ENCODE measurements at places on chromosomes 4 and X.

GRCh38 chrX:41604766-41605543, 83.8 kb upstream of the GPR34 start:
- no peak for DNase-seq

DNA sequence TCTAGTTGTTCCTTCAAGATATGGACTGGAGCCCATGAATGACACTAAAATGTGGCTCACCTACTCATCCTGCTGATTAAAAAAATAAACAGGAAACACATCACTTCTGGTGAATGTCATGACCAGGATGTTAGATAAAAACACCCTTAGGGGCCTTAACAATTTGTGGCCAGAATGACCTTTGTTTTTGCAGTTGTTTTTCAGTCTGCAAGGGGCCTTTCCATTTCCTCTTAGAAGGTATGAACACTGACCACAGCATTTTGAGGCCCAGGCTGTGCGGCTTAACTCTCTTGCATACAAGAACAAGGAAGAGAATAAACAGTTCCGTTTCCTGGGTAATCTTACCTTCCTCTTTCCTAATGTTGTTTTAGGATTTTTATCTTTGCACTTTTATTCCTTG, 113.2 kb downstream of the IL1RAPL2 start:
- no peak for DNase-seq

DNA sequence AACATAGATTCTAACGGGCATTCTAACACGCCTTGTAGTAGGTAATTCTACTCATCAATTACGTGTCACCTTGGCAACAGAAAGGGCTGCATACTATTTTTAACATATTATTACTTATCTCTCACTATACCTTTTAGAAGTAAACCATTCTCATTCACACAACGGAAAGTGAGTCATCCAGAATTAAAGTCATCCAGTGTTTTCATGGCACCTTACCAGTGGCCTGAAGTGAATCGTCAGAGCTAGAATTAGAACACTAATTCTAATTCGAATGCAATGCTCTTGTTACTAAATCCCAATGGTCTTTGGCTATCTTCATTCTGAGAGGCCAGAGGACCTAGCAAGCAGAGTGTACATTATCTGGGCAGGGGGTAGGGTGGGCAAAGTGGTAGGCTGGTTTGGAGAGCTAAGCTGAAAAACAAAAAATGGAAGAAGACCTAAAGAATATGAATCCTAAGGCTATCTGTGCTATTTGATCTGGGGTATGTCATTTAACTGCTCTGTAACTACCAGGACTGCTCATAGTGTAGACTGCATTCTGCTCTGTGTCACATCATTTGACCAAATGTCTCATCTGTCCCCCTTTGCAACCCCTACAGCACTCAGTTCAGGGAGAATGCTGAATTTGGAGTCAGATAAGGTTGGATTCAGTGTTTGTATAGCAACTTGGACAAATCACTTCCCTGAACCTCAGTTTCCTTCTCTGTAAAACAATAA, 96.5 kb downstream of the HDAC8 start:
- DNase-seq: no peak

- no peak for DNase-seq
These were observed 41.4 kb upstream of the PHF8 start for GRCh38 chrX:54085666-54086065.

- DNase-seq: no peak
These were observed 2.6 kb upstream of the BEX1 start for GRCh38 chrX:103066606-103067005.

DNA sequence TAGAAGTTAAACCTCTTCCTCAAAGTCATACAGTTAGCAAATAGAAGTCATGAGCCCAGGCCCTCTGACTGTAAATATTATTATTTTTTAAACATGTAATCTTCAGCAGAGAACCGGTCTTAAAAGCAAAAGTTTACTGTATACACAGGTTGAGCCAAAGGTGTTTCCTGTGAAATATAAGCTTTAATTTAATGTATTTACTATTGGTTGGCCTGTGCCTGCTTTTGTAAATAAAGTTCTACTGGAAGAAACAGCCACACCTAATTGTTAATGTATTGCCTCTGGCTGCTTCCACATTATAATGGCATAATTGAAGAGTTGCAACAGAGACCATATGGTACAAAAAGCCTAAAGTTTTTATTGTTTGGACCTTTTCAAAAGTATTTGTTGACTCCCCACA, 61.0 kb upstream of the PRDM8 start:
- no peak for DNase-seq

- no peak for DNase-seq
These were observed 134.5 kb upstream of the TLL1 start for GRCh38 chr4:165738571-165738970.

- DNase-seq: no peak
These were observed 1.7 kb downstream of the MUC7 start for GRCh38 chr4:70473679-70474078.

DNA sequence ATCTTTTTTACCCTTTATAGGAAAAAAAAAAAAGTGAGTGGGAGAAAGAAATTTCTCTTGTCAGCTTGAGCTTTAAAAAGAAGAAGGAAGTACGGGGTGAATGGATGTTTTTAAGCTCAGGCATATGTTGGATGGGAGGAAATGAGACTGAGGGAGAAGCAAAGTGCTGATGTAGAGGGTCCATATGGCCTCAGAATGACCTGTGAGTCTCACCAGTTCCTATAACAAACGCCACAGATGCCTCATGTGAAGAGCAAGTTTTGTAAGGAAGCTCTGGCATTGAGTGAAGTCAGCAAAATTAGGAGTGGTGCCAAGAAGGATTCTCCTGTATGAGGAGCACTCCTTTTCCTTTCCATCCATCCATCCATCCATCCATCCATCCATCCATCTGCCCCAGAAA, 214.6 kb downstream of the PTTG2 start:
- DNase-seq: no peak

DNA sequence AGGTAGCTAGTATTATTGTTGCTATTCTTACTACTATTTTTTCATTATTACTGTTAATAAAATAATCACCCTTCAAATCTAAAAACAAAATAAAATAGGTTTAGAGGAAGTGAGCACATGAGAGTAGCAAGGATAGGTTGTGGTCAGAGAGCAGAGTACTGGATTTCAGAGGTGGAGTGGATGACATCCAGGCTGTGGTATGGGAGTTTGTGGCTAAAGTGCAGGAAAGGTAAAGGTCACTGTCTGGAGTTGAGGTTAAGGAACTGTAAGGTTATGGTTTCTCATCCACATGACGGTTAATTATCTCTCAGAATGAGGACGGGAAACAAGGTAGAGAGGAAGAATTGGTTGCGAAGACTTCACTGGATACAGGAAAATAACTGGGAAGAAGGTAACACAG, 27.7 kb downstream of the STEEP1 start:
- DNase-seq: no peak

- no peak for DNase-seq
These were observed 63.4 kb downstream of the GPR50 start for GRCh38 chrX:151239751-151240150.

- no peak for DNase-seq
These were observed 36.4 kb upstream of the CD99 start for GRCh38 chrX:2654436-2655340.

DNA sequence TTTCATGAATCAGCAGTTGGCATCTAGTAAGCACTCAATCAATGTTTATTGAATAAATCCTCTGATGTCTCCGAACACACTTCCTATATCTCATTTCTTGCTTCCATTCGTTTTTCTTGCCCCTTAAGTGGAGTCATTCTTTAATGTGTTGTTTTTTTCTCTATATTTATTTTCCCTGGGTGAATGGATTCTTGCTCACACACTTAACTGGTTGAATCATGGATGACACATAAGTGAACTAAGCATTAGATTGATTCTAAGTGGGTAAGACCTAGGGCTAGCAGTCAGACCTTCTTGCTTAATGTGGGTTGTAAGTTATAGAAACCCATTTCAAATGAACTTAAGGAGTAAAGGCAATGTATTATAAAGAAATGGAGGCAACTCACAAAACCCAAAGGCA, 111.1 kb downstream of the RTL3 start:
- no peak for DNase-seq

DNA sequence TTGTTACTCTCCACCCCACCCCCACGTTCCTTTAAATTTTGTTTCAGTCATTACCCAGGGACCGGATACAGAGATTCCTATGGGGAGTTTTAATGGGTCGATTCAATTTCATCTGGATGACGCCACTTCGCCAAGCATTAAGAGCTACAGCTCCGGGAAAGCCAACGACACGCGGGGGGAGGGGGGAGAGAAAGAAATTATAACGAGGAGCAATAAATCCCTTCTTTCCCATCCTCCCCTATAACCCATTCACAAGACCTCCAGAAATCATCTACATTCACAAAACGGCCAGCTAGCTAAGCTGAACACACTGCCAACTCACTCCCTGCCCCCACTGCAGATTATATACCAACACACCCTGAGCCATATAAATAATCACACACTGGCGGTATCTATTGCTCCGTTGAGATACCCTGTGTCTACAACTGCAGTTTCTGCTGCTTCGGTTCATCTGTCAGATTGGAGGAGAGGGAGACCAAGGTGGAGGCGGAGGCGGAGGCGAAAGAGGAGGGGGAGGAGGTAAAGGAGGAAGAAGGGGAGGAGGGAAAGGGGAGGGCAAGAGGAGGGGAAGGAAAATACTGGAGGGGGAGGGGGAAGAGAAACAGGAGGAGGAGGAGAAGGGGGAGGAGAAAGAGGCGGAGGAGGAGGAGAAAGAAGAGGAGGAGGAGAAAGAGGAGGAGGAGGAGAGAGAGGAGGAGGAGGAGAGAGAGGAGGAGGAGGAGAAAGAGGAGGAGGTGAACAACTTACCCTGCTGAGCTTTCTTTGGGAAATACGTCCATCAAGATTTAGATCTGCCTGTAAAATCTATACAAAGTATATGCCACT, 113.9 kb upstream of the VAMP7 start:
- DNase-seq: peak; percentile 89

DNA sequence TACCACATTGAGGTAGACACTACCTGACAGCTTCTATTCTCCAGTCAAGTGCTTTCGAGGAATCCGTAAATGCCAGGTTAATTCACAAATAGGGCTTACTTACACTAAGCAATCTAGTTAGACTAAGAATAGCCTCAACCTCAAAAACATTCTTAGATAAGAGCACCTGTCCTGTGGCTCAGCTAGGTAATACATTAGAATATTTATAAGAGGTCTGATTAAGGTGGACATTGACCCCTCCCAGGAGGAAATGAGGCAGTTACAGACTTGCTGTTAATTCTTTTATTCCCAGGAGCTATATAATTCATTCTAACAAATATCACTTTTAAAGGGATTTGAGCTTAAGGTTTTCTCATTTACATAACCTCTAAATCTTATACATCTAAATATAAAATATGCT, 758.1 kb downstream of the GRID2 start:
- no peak for DNase-seq

DNA sequence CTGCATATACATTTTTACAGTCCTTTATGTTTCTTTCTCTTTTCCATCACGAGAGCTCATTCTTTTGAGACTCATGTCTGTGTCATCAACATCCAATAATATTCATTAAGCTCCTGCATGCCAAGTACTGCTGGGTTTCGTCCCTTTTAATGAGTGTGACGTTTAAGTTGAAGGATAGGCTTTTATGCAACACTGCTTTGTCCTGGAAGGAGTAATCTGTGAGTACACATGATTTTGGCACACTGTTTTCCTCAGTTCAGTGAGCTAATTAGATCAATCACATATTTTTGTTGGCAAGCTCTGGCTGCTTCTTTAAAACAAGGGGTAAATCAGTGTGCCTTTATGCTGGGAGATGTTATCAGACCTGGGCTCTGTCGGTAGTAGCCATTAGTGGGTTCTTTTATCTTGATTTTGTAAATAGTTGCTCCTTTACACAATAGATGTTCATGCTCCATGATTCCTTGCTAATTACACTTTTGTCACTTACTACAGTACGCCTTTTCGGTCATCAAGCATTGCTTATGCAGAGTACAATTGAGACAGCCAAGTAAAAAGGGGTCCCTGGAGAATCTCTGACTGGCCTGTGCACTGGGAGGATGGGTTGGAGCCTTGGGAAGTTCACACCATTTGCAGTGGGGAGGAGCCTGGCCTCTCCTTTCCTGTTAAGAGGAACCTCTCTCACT, 132.6 kb downstream of the FHIP1A start:
- peak; percentile 30 for DNase-seq

DNA sequence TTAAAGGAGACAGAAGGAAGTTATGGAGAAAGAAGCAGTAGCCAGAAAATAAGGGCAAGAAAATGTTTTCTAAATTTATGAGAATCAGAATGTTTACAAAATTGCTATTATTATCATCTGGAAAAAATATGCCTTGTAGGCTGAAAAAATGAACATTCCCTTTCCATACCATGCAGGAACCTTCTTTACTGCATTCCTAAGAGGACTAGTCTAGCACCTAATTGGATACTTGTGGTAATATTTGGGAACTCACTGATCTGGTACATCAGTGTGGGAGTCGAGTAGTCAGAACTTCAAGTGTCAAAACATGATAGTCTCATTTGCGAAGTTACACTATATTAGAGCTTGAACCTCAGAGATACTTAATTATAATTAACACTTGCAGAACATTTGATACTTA, 51.9 kb downstream of the TET2 start:
- no peak for DNase-seq

- DNase-seq: no peak
These were observed 34.8 kb downstream of the UBE2K start for GRCh38 chr4:39732728-39733127.

- no peak for DNase-seq
These were observed 100.4 kb downstream of the HS6ST2 start for GRCh38 chrX:132858018-132858417.

DNA sequence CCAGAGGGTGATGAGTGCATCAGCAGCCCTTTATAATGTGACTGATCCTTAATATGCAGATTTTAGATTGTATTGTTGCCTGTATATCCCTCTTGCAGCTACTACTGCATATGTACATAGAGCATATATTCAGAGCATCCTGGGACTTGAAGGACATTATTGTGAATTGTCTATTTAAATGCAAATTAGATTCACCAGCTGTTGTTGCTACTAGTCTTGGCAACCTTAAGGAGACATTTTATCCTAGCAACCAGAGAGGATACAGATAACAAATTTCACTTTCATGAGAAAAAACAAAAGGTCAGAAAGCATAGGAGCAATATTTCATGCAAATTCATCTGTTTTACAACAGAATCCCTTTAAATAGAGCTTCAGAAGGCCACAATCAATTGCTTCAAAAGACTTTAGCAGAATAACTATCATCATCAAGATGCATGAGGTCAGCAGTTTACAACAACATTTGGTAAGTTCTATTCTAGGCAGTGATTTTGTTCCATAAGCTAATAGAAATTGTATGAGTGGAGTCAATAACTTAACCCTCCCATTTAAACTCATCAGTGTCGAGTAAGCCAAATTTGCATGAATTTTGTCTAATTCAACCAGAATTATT, 148.6 kb downstream of the GC start:
- no peak for DNase-seq

- no peak for DNase-seq
These were observed 42.0 kb downstream of the HNRNPD start for GRCh38 chr4:82331814-82332213.

DNA sequence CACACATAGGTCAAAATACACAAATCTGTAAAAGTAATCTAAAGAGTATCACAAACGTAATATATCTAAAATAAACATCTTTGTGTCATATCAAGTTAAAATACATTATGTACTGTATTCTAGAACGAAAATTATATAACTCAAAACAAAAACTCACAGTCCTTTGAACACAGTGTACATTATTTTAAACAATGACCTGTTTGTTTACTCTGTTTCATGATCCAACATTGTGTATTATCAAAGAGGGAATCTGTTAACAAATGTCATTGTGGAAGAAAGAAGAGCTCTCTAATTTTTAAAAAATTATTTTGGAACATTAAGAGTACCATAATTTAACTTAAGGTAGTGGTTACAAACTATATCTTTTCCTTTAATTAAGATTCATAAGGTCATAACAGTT, 144.1 kb downstream of the FRYL start:
- DNase-seq: no peak

Data from muscle of back (tissue), 13 donors.